ENCODE measurements at places on chromosomes 1 and 21.

GRCh38 chr1:187655104-187655503, 826.4 kb downstream of the PLA2G4A start:
- DNase-seq: no peak

DNA sequence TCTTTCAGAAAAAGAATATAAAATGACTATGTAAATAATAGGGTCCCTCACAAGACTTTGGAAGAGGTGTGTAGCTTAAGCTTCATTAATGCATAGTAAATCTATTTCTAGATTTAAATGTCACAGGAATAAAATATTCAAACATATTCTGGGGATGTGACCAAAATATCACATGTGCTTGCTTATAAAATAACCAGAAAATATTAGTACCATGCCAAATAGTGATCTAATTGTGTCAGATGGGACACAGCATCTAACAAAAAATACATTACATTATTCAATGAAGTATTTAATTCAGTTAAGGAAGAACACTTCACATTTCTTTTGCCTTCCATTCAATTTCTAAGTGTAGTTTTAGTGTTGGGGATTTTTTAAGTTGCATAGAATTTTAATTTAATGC, 179.5 kb downstream of the LRRC40 start:
- no peak for DNase-seq

- DNase-seq: no peak
Observed at GRCh38 chr1:210898473-210898872, 235.5 kb downstream of the KCNH1 start.

- DNase-seq: no peak
Observed at GRCh38 chr1:71357708-71358107, 276.9 kb upstream of the ZRANB2 start.

GRCh38 chr21:38863843-38864363, 58.2 kb downstream of the ETS2 start:
- no peak for DNase-seq

GRCh38 chr1:234889643-234890042, 239.0 kb downstream of the TOMM20 start:
- DNase-seq: no peak

DNA sequence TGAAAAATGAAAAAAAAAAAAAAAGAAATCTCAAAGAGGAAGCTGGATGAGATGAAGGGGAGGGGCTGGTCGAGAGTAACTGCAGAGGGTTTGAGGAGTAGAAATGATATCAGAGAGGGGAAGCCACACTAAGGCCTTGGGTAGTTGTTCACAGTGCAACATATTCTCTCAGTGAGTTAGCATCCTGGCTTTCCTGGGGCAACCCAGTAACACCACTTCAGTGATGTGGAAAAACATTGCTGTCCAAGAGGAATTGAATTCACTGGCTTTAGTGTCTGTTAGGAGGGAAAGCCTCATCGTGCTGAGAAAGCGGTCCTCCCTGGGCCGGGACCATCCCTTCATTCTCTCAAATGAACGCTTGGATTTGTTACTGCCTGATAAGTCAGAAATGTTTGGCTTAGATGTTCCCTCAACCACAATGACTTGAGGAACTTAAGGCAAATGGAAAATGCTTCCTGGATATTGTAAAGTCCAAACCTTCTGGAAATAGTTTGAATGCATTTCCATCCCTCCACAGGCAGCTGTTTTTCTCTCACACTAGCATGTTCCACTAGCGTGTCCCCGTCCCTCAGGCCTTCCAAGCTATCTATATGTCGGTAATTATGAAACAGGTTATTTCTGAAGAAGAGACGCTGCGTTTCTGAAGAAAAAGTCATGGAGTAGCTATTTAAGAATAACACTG, 12.2 kb downstream of the TGFB2 start:
- DNase-seq: peak; percentile 76

- no peak for DNase-seq
Observed at GRCh38 chr1:66283622-66284041, 250.3 kb upstream of the SGIP1 start.

GRCh38 chr1:180270530-180271271, 40.6 kb downstream of the LHX4 start:
- no peak for DNase-seq

DNA sequence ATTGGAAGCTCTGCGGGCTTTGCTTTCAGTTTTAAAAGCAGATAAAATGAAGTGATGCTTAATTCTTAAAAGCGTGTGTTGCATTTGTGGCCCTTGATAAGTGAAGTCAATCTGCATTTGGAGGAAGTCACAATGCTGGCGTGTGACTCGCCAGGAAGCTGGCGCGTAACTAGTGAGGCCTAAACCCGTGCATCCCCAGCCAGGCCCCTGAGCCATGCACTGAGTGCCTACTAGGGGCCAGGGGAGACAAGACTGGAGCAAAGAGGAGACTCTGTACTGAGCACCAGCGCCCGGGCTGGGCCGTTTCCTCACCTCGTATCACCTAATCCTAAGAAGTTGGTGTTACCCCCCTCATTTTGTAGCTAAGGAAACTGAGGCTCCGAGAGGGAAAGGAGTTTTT, 4.6 kb upstream of the DDOST start:
- DNase-seq: peak; percentile 2

- DNase-seq: no peak
Observed at GRCh38 chr1:23611601-23612327, 52.5 kb upstream of the ID3 start.

DNA sequence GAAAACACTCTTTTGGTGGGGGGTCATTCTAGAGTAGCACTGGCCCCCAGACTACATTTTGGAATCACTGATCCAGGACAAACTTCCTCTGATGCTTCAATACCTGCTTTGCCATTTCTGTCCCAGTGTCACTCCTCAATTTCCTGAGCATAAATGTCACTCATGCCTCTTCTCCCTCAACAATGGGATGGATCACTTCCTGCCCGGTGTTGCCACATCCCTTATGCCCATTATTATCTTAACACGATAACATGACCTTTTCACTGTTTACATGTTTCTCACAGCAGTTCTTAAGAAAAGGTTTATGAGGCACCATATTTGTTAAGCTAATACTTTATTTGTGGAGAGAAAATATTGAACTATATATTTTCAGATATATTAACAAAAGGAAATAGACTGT, 3.9 kb upstream of the ITLN1 start:
- DNase-seq: no peak

DNA sequence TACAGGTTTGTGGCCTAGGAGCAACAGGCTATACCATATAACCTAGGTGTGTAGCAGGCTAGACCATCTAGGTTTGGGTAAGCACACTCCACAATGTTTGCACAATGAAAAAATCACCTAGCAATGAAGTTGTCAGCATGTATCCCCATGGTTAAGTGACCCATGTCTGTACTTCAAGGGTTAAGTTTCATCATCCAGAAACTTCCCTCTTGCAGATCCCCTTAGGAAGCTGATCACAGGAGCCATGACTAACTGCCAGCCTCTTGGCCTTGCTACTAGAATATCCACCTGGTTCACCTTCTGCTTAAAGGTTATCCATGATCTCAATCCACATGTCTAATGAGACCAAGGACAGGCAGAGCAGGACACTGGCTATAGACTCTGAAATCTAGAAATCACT, 3.5 kb upstream of the UBXN10 start:
- DNase-seq: no peak

GRCh38 chr21:16072737-16073136, 343.0 kb downstream of the USP25 start:
- DNase-seq: no peak

- DNase-seq: no peak
Observed at GRCh38 chr1:30881319-30882181, 27.0 kb downstream of the SDC3 start.

GRCh38 chr1:171814692-171815091, 26.6 kb upstream of the DNM3 start:
- DNase-seq: no peak

DNA sequence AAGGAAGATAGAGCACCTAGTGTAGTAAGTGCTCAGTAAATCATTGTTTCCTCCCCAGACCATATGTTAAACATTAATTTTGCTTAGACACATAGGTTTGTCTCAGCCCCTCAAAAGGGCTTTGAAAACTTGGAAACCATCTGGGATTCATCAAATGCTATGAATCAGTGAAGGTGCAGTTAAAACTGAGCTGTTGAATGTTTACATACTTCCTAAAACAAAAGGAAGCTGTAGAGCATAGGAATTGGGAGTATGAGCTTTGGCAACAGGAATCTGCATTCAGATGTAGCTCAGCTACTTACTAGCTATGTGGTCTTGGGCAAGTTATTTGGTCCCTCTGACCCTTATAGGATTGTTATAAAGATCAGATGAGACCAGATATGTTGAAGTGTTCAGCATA, 18.7 kb upstream of the PODN start:
- DNase-seq: no peak

- peak; percentile 82 for DNase-seq
Observed at GRCh38 chr1:152141971-152142584, 16.9 kb downstream of the RPTN start.

GRCh38 chr1:26084091-26084561, 16.7 kb upstream of the TRIM63 start:
- DNase-seq: no peak

GRCh38 chr1:145982010-145982723, 14.2 kb downstream of the TXNIP start:
- DNase-seq: no peak

DNA sequence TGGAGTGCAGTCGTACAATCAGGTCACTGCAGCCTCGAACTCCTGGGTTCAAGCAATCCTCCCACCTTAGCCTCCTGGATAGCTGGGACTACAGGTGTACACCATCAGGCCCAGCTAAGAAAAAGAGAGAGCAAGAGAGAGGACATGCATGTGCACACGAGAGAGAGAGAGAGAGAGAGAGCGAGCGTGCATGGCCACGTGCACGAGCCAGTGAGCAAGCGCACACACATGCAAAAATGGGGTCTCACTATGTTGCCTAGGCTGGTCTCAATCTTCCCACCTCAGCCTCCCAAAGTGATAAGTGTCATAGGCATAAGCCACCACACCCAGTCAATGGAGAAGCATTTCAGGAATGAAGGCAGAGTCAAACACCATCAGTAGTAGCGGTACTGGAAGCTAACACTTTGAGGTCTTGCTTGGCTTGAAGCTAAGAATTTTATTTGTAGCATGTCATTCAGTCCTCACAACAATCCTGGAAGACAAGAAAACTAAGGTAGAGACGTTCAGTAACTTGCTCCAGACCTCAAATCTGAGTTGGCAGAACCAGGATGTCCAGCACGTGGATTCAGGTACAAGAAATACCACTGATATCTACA, 14.5 kb downstream of the GNB1 start:
- no peak for DNase-seq

GRCh38 chr21:44892536-44893277, 19.2 kb upstream of the PTTG1IP start:
- DNase-seq: peak; percentile 87

- peak; percentile 47 for DNase-seq
Observed at GRCh38 chr1:201614262-201615015, 75.5 kb downstream of the NAV1 start.

GRCh38 chr21:40453183-40453582, 393.8 kb downstream of the DSCAM start:
- DNase-seq: no peak

DNA sequence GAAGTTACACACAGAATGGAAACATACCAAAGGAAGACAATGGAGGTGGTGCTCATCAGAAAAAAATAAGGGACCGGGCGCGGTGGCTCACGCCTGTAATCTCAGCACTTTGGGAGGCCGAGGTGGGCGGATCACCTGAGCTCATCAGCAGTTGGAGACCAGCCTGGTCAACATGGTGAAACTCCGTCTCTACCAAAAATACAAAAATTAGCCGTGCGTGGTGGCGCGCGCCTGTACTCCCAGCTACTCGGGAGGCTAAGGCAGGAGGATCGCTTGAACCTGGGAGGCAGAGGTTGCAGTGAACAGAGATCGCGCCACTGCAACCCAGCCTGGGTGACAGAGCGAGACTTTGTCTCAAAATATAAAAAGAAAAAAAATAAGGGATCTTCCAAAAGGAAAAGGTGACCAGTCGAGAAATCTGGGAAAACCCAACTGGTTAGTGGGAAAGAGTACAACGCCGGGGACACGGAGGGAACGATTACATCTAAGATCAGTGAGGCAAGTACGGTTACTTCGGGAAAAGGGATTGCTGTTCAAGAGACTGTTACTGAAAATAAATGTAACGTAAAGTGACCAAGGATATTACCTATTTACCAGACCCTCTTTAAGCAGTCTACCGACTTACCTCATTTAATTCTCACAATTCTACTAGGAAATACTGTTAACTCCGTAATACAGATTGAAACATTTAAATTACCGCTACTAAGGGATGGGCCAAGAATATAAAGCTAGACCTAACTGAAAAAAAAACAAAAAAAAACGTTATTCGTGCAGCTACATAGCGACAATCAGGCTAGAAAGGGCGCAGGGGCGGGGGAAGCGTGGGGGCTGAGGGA, 822 bp downstream of the CCT3 start:
- DNase-seq: peak; percentile 61

DNA sequence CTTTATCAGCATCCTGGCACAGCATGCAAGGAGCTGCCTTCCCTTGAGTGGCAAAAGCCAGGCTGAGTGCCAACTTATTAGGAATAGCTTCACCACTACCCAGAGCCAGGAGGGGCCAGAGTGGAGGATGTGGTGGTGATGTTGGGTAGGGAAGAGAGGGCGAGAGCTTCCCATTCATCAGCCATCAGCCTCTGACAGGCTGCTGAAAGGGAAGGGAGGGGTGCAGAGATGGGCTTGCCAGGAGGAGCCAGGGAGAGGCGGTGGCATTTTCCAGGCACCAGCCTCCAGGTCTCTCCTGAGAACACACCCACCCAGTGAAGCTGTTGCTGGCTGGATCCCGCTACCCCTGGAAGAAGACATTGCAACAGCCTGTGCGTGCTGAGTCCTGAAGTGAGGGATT, 168.5 kb downstream of the ACTL8 start:
- DNase-seq: no peak

GRCh38 chr1:229027622-229028182, 243.2 kb upstream of the RAB4A start:
- DNase-seq: peak; percentile 45

DNA sequence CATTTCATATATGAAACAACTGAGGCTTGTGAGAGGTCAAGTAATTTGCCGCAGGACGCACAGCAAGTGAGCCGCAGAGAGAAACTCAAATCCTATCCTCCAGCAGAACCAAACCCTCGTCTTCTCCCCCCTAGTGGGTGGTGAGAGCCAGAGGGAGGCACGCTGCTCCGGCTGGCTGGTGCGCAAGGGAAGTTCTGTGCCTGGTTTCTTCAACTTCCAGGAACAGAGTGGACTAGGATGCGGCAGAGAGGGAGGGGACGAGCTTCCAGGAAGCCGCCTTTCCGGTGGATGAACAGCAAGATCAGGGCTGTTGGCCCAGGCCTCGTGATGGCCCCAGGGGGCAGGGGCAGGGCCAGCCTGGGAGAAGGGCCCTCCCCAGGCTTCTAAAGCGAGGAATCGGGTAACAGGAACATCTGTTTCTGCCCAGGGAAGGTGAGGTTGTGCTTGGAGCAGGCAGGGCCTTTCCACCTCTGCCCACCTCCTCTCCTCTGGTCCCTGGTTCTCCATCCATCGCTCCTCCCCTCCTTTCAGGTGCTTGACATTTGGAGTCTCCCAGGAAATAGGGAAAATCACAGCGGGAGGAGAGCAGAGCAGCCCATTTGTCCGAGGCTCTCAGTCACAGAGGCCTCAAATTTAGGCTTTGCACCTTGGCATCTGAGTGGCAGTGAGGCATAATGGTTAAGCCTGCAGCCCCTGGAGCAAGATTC, 16.8 kb upstream of the PDIK1L start:
- DNase-seq: no peak
